ENCODE measurements at places on chromosomes 7 and 10.

DNA sequence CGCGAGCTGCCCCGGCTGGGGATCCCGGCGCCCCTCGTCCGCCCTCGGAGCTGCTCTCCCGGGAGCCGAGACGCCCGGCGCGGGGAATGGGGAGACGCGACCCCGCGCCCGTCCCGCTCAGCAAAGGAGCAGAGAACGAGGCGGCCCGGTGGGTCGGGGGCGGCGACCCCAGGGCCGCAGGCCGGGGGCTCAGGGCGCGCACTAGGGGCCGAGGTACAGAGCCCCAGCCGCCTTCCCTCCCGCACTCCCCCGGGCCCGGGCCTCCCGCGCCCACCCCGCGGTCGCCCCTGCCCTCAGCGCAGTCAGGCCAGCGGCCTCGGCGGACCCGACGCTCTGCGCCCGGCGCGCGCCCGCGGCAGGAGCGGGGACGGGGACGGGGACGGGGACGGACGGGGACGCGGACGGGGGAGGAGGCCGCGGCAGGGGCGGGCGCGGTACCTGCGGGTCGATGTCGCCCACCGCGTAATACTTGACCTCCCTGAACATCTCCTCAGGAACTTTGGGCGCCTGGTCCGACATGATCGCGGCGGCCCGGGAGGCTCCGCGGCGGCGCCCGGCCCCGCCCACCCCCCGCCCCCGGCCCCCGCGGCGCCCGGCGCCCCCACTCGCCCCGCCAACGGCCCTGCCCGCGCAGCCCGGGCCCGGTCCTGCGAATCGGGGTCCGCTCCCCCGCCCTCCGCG, 373 bp downstream of the PAXIP1 start:
- DNase-seq, result peak; percentile 60

- no peak for DNase-seq
Observed at GRCh38 chr7:99096124-99096887, 47.6 kb downstream of the SMURF1 start.

GRCh38 chr7:116212869-116213268, 2.5 kb downstream of the TES start:
- no peak for DNase-seq

GRCh38 chr7:29243910-29244655, 49.5 kb downstream of the CHN2 start:
- DNase-seq, result no peak

DNA sequence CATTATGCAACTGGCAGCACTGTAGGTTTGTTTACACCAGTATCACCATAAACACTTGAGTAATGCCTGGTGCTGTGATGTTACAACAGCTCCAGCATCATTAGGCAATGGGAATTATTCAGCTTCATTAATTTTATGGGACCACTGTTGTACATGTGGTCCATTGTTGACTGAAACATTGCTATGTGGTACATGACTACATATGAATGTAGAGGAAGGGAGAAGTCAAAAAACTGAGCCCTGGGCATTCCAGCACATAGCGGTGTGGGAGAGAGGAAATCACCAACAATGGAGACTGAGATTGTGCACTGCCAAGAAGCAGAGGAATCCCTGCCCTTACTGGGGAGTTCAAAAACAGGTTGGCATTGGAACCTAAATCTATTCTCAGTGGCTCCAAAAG, 89.0 kb downstream of the TRIM24 start:
- no peak for DNase-seq

- DNase-seq, result no peak
Observed at GRCh38 chr7:6158424-6159096, 113.9 kb downstream of the CYTH3 start.

DNA sequence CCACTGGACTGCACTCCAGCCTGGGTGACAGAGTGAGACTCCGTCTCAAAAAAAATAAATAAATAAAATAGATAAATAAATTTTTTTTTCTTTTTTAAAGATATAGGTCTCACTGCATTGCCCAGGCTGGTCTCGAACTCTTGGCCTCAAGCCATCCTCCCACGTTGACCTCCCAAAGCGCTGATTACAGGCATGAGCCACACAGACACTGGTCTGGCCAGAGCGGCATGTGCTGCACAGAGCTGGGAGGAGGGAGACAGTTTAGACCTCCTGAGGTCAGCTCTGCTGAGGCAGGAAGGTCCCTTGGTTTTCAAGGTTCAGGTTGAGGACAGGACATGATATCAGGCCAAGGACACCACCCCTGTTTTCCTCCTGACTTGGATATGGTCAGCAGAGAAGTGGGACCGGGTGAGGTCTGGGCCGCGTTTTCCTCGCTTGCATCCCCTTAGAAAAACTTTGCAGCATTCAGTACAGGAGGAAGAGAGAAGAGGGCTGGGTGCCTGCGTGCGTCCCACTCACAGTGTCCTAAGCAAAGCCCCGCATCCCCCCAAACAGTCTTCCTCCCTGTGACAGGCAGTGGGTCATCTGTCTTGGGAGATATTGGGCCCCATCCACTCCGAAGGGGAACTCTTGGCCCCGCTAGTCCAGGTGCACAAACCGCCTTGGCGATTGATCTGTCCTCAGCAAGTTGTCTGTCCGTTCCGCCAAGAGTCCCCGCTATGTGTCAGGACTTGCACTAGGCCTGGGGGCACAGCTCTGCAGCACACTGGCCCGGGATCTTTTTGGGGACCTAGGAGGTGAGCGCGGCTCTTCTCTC, 56.1 kb downstream of the ZNF727 start:
- DNase-seq, result no peak

DNA sequence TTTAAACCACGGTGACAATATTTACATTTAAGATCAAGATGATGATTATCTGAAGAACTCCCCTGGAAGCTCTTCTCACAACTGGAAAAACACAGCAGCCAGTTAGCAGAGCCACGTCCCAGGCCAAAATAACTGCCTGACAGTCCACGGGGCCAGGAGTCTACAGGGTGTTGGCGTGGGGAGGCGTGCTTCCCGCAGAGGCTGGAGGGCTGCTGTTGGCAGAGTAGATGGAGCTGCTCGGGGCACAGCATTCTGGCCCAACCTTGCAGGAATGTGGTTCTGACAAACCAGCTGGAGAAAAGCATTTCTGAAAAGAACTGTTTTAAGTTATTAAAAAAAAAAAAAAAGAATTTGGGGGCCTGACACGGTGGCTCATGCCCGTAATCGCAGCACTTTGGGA, 177.9 kb downstream of the EBF3 start:
- no peak for DNase-seq

- DNase-seq, result no peak
Observed at GRCh38 chr10:119673271-119673670, 22.1 kb downstream of the BAG3 start.

DNA sequence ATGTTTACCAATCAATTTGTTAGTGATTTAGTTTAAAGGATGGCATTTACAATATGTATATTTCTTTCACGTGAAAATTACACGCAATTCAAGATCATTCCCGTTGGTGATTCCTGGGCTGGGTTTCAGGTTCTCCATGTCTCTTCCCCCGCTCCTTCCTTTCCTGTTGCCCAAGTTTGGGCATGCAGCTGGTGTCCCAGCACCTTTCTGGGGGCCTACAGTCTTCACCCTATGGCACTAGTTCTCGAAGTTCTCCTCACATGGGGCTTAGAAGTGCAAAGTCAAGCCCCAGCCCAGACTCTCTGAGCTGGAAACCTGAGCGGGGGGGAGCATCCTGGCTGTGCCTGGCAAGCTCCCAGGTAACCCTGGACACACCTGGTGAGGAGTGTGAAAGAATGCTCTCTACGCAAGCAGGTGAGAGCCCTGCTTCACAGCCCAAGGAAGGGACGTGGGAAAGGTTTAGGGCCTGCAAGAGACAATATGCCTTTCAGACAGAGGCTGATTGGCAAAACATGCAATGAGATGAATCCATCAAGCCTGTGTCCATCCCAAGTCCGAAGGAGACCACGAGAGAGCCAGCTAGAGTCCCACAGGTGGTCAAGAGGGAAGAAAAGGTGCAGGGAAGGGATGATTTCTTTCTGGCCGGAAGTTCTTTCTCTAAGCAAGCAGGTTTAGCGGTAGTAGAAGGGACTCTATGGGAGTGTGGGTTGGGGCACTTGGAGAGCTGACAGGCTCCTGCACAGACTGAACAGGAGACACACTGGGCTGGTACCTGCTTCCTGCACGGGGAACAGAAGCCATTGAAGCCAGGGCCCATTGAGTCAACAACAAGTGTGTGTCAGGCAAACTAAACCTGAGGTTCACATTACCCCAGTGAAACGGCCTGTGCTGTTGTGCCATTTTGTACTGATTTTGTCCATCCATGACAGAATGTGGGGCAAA, 131.1 kb downstream of the ADARB2 start:
- DNase-seq, result no peak

GRCh38 chr10:59991661-59992060, 85.3 kb upstream of the CCDC6 start:
- DNase-seq, result no peak

GRCh38 chr7:2956526-2957368, 86.9 kb downstream of the CARD11 start:
- no peak for DNase-seq

- no peak for DNase-seq
Observed at GRCh38 chr10:13613519-13613918, 26.8 kb downstream of the PRPF18 start.

GRCh38 chr10:92436611-92437010, 137.3 kb downstream of the IDE start:
- DNase-seq, result no peak

DNA sequence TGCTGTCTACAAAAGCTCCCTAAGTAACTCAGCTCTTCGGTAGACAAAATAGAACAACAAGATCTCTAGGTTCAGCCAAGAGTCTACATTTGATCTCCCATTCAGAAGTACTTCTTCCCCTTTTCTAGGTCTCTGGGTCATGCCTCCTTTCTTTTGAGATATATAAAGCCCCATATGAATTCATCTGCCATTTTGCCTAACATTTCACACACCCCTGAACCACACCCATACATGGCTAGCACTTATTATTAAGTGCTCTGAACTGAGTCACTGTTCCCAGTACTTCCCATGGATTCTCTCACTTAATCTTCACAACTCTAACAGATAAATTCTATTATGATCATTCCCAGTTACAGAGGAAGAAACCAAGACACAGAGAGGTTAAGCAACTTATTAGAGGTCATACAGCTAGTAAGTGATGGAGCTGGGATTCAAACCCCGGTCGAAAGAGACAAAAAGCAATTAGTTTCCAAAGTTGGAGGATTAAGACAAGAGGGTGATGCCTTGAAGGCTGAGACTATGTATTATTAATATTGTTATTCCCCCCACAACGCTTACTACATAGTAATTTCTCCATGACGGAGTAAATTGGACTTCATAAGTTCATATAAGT, 17.3 kb downstream of the MYOF start:
- DNase-seq, result no peak

- DNase-seq, result no peak
Observed at GRCh38 chr7:50312250-50313162, 8.0 kb downstream of the IKZF1 start.

- no peak for DNase-seq
Observed at GRCh38 chr7:44320141-44320540, 5.3 kb downstream of the CAMK2B start.

DNA sequence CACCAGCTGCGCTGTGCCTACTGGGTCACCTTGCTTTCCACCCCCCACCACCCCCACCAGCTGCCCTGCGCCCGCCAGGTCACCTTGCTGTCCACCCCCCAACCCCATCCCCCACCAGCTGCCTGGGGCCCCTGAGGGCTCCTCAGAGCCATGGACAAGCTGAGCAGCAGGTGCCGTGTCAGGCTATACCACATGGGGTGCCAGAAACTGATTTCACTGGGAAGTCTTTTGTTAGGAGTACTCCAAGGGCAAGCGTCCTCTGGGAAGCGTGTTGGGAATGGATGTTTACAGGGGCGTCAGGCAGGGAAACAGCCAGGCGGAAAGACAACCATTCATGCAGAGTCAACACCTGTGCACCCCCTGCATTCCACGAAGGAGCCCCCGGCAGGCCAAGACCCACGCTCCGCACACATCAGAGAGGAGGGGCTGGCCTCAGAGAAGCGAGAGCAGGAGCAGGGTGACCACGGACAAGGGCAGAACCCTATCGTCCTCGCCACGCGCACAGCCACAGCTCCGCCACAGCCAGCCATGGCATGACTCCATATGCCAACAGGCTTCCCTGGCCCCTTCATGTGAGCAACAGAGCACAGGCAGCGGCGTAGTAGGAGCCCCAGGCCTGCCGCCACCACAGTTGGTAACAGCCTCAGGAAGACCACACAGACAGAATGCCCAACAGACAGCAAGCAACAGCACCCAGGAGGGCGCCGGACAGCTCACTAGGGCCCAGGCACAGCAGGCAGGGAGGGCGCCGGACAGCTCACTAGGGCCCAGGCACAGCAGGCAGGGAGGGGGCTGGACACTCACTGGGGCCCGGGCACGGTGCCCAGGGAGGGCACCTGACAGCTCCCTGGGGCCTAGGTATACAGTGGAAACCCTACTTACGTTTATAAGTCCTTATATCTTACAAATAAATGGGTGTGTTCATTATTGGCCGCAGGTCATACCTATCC, 180.8 kb downstream of the MAD1L1 start:
- no peak for DNase-seq

- DNase-seq, result no peak
Observed at GRCh38 chr10:129328546-129328945, 138.5 kb upstream of the MGMT start.

DNA sequence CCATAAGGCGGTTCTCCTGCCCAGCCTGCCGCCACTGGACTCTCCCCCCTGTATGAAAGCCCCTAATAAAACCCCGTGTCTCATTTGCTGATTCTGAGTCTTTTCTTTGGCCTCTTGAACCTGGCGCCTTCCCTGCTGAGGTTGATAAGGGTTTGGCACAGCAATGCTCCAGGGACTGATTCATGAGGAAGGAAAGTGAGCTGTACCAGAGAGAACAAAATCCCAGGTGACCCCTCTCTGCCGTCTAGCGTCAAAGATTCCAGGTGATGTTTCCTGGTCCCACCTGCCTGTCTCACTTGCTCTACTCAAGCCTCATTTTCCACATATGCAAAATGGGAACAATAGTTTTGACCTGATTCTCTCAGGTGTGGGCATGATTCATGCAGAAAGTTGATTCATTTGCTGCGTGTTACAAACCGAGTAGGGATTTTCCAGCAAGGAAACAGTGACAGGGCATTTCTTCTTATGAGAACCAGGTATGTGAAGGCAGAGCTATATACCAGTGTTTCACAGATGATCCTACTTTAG, 730.6 kb upstream of the IGFBP3 start:
- DNase-seq, result no peak

GRCh38 chr10:49615721-49616120, 1.9 kb downstream of the CHAT start:
- no peak for DNase-seq

DNA sequence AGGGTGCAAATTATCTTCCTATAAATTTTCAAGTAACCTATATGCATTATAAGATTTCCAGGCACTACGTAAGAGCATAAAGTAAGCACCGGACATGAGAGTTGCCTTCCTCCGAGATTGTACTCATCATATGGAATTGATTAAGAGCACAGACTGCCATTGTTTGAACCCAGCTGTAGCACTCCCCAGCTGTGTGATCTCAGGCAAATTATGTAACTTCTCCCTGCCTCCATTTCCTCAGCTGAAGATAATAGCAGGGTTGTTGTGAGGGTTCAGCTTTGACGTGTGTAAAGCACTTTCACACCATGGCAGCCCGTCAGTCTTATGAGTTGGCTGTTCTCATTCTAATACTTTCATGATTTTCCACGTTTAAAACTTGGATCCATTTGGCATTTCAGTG, 122.6 kb downstream of the ITIH5 start:
- no peak for DNase-seq

- DNase-seq, result no peak
Observed at GRCh38 chr10:81502677-81503359, 372.2 kb upstream of the NRG3 start.

All from effector CD4-positive, alpha-beta T cell (primary cell).